ENCODE measurements at places on chromosomes 13 and 19.

DNA sequence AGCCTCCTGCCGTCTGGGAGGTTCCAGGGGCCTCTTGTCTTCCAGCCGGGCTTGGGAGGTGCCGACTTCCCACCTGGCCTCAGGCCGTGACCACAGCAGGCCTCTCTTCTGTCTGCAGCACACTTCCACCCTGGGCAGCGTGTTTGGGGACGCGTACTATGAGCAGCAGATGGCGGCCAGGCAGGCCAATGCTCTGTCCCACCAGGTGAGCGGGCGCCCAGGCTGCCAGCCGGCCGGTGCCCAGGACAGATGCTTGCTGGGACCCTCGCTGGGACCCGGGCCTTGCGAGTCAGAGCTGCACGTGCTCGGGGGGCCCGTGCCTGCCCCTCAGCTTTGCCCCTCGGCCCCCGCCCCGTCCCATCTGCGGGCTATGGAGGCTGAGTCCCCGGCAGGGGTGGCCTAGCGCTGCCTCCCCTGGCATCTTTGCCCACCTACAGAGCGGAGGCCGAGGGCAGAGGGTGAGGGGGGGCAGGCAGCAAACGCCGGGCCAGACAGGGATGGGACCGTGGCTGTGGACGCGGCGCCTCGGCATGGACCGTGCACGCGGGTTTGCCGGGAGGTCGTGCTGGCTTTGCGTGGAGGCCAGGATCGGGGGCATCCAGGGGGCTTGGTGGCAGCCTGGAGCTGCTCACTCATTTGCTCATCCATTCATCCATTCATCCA, 16.2 kb downstream of the COMP start:
- DNase-seq: no peak

DNA sequence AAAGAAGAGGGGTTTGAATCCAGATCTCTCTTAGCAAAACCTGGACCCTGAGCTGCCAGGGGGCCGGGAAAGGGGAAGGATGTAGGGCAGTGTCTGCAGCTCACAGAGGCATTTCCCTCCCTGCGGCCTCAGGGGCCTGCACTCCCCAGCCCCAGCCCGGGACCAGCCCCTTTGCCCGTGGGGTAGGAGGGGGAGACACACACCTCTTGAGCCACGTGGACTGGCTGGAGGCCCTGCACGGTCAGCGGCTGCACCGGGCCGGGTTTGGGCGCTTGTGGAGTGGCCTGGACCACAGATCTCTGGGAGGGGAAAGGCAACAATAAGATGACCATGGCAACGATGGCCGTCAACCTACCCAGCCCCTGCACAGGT, 26.9 kb downstream of the RFX1 start:
- no peak for DNase-seq

DNA sequence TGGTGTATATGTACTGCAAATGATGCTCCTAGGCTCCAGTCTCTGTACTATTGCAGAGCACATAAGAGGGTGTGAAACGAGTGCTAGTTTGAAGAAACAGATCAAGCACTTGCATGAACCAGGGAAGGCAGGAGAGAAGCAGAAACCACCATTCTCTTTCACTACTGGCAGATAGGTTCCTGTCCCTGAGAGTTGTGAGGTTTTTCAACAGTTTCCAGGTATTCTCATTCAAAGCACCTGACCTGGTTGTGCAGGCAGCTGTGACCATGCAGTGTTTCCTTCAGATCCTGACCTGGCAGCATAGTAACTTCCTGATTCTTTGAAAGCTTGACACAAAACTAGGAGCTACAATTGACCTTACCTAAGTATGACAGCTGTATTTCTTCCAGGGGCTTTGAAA, 164.9 kb downstream of the UFM1 start:
- DNase-seq: no peak

DNA sequence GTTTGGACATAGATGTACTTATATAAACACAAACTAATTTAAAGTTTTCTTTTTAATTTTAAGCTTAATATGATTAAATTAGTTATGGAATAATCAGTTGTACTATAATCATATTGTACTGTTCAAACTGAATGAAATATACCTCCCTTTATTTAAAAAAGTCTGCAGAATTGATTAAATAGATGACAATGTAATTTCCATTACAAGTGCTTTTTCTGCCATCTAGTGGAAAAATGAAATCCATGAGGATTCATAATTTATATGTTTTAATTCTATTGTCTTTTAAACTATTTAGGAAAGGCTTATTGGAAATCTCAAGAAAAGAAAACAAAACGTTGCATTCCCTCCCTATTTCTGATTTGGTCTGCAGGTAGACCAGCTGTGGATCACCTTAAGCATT, 30.9 kb downstream of the MZT1 start:
- DNase-seq: no peak

GRCh38 chr13:35387682-35388250, 88.7 kb downstream of the MAB21L1 start:
- DNase-seq: no peak

Data from CD4-positive, alpha-beta T cell treated with Interleukin-17A for 4 hours (primary cell).